ENCODE measurements at places on chromosomes 6 and 20.

GRCh38 chr6:166838987-166839386 lies 117.4 kb downstream of the RNASET2 start:
- no peak for DNase-seq

DNA sequence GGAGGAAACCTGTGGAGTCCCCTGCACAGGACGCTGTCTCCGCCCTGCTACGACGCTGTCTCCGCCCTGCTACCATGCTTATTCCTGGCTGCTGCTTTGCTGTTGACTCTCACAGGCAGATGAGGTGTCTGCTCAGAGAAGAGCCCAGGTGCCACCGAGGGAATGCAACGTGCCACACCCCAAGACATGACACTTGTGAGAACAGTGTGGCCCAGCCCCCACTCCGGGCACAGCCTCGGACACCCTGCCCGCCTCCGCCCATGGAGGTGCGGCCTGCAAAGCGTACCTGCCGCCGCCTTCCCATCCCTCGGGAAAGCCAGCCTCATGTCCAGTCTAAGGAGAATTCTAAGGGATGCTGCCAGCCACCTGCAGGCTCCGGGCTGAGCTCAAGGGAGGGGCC lies 15.6 kb upstream of the MRGBP start:
- DNase-seq = no peak

DNA sequence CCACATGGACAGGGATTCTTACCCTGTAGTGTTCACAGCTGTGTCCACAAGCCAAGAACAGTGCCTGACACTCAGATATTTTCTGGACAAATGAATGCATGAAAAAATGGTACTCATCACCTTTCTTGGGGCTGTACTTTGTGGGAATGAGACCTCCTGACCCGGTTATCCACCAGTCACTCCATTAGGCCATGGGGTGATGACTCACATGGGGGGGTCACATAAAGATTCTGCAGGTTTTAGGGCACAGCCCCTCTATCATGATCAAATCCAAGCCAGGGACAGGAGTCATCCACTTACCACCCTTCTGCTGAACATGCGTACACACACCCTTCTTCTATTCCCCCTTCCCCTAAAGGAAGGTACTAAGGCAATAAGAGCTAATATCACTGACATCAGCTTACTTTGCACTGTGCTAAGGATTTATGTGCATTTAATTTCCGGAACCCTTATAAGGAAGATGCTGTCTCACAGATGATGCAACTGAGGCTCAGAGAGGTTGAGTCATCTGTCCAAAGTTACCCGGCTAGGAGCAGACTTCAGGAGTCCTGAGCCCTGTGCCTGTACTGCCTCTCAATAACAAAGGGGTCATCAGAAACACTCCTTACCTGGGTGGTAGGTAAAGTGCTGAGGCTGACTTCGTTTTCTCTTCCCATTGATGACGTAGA lies 107.8 kb downstream of the NFATC2 start:
- DNase-seq = no peak

DNA sequence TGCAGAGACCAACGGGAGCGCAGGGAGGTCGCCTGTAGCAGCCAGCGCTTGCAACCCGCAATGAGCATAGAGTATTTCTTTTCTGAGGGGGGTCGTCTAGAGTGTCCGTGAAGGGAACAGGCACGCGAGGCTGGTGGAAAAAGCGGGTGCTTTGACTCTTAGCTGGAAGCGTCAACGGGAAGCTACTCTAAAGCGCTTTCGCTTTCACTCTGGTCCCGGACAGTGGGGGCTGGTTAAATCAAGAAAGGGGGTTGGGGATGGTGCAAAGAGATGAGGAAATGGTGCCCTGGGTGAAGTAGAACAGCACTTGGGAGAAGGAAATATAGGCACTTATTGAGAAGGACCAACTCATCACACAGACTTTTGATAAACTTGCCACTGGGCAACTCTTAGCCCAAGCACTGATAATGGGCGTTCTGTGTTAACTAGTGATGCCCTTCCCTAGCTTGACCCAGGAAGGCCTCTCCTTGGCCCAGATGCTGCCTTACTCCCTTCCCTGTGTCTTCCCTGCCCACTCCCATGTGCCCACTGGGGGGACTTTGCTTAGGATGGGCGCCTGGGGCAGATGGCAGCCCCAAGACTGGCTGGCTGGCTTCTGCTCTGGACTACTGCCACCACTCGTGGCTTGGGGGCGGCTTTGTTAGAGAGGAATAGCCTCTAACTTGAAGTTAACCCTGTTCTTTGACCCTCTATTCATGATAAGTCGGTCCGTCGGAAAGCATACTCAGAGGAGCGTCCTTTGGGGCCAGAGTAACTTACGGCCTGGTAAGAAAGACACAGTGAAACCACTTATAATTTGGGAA lies 585 bp downstream of the PSMB9 start:
- DNase-seq = no peak

DNA sequence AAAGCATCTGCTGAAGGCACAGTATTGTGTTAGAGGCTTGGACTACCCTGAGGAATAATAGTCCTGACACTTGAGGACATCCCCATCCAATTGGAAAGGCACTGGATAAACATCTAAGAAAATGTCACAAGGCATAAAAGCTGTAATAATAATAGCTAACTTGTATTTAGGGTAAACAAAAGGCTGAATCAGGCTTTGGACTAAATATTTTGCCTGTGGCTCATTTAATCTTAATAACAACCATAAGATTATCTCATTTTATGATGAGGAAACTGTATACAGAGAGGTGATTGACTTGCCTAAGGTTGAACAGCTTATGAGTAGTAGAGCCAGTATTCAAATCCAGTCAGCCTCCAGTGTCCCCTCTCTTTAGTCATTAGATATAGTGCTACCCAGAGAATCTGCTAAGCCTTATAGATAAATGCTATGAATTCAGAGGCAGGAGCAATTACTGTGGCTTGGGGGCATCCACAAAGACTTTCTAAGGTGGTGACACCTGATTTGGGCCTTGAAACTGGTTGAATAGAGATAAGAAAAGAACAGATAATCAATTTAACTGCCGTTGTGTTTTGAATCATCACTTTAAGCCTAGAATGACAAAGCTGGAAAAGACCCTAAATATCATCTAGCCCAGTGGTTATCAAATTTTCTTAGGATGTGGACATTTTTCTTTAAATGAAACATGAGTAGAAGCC lies 7.5 kb upstream of the ZSWIM1 start:
- DNase-seq = no peak

DNA sequence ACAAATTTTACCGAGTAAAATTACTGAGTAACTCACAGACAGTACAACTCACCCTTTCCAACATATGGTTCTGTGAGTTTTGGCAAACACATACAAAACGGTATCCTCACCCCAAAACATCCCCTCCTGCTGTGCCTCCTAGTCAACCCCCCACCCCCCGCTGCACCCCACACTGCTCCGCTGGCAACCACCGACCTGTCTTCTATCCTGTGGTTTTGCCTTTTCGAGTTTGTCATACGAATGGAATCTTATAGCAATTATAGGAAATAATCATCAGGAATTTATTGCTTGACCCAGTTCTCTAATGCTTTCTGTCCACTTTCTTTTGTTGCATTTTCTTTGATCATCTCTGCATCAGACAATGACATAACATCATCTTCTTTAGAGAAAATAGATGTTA lies 312.3 kb downstream of the KIF16B start:
- DNase-seq = no peak

GRCh38 chr6:154814063-154814462 lies 80.8 kb downstream of the SCAF8 start:
- DNase-seq = no peak

DNA sequence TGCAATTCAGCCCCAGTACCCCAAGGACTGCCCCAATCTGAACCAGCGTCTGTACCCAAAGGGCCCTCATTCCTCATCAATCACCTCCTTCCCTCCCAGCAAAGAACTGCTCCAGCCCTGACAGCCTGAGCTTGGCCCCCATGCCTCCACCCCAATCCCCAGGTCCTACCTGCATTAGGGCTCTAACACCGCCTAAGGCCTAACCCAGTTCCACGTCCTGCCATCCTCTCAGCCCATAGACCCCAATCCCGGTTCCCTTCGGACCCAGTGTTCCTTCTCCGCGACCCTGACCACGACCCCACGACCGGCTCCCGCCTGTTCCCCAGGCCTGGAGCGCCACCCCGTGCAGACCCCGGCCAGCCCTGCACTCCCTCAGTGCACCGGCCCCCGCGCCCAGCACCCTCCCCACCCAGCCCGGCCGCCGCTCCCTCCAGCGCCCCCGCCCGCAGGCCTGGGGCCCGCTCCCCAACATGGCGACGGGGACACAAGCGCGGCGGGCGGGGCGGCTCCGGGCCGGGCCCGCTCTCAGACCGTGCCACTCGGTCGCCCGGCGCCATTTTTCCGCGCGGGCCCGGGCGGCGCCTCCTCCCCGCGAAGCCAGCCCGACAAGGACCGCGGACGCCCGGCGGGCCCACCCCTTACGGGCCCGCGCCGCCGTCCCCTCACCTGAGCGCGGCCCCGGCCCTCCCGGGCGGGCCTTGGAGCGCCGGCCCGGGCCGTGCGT lies 483 bp downstream of the NCOA6 start:
- DNase-seq = no peak

GRCh38 chr6:161080263-161080970 lies 88.8 kb downstream of the MAP3K4 start:
- no peak for DNase-seq

GRCh38 chr6:34259529-34260069 lies 10.8 kb upstream of the SMIM29 start:
- DNase-seq = no peak

DNA sequence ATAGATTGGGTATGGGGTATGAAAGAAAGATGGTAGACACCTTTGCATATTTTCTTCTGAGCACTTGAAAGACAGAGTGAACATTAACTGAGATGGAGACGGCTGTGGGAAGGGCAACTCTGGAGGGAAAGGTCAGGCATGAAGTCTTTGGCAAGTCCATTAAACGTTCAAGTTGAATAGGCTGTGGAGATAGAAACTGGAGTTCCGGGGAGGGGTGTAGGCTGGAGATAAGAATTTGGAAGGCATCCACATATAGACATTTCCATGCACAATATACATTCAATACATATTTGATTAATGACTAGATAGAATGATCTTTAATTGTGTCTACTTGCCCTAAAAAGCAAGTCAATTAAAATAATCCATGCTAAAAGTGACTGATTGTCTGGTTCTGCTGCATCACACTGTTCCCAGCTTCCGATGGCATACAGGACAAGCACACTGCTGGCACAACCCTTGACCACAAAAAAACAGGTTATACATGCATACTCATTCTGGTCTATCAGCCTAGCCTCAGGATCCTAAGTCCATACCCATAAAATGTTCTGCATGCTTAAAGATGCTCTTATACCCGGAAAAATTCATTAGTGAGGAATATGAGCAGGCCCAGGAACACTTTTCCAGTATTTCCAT lies 1.9 kb upstream of the MYLK4 start:
- no peak for DNase-seq

DNA sequence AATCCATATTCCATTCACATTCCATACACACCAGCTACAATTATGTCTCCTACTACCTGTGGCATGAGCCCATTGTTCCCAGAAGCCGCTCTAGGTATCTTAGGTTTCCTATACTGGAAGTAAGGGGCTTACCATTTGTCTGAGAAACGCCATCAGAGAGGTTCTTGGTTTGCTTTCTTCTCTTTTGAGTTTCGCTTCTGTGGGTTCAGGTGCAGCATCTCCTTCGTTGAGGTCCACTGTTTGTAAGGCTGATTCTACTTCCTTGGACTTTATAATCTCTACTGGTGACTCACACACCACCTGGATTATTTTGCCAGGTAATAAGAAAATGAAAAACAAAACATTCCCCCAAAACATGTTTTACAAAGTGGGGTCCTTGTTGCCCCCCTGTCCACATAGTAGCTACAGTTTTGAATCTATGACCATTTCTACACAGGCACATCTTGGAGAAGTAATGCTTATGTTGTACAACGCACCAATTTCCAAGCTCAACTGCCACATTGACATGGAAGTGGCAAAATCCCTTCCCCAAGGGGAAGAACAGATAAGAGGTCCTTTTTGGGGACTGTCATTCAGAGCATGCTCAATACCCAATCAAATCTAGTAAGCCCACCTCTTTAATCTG lies 103.5 kb downstream of the BCAS1 start:
- DNase-seq = no peak

- no peak for DNase-seq
Measured at GRCh38 chr20:14777591-14777990, 440.2 kb upstream of the FLRT3 start.

- DNase-seq = no peak
Measured at GRCh38 chr6:1094306-1094705, 217.6 kb upstream of the FOXQ1 start.

GRCh38 chr6:48542191-48542590 lies 431.2 kb upstream of the PTCHD4 start:
- DNase-seq = no peak

GRCh38 chr6:36479256-36479655 lies 36.5 kb downstream of the KCTD20 start:
- DNase-seq = no peak

DNA sequence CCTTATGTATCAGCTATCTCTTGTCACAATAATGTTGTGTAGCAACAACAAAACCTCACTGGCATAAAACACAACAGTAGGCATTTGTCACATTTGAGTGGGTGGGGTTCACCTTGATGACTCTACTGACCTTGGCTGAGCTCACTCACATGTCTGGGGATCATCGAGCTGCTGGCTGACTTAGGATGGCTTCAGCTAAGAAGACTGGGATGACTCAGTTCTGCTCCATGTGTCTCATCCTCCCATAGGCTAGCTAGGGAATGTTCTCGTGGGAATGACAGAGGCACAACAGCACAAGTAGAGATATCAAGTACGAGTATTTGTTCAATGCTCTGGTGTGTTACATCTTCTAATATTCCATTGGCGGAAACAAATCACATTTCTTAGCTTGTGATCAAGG lies 167.9 kb downstream of the PLCB1 start:
- no peak for DNase-seq

GRCh38 chr20:58446264-58446959 lies 57.4 kb downstream of the VAPB start:
- no peak for DNase-seq

GRCh38 chr20:22807646-22808244 lies 223.4 kb upstream of the FOXA2 start:
- no peak for DNase-seq

GRCh38 chr20:53163486-53163885 lies 191.3 kb downstream of the TSHZ2 start:
- no peak for DNase-seq

DNA sequence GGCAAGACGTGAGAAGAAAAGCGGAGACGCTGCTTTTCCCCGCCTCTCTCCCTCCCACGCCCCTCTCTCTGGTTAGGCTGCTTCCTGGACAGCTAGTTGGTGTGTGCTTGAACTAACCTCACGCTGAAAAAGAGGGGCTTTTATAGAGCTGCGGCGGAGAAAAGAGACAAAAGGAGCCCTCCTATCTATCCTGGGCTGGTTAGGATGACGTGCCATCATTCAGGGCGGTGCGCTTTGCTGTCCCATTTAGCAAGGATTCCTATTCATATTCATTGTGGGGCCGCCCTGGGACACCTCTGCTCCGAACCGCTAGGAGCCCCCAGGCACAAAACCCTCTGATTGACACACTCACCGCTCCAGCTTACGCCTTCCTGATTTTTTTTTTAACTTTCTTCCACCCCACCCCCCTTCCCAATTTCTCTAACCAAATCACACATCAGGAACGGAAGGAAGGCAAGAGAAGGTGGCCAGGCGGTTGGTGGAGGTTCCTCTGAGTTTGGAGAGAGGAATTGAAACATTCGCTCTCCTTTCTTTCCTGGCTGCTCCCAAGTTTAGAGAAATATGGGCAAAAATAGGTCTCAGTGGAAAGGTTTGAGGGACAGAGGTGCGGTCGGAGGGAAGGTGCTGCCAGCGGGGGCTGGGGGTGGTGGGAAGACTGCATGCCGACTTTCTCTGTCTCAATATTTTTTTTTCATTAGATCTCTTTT lies at the start of gene OLIG3:
Gene OLIG3 (minus strand): TSS at position 114 of the 707 bp plus-strand sequence. CDS start 224 bp downstream, outside the sequence.
- no peak for DNase-seq
